NB4 (cell line): ENCODE measurements at places on chromosomes 2 and 18.

DNA sequence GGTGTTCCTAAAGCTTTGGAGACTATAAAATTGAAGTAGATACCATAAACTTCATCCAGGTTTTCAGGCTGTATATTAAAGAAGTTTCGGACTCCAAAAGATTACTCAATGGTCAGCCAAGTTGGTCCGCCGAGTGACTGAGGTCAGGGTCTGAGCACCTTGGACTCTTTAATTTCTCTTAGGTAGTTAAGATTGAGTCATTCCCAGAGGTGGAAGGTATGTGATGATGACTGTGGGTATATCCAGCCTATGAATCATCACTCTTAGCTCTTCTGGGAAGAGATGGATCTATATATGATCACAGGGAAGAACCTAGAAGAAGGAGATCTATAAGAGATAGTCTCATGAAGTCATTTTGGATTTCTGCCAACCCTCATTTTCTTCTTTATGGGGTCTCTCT, 3.3 kb downstream of the ITGA6 start:
- DNase-seq: no peak

DNA sequence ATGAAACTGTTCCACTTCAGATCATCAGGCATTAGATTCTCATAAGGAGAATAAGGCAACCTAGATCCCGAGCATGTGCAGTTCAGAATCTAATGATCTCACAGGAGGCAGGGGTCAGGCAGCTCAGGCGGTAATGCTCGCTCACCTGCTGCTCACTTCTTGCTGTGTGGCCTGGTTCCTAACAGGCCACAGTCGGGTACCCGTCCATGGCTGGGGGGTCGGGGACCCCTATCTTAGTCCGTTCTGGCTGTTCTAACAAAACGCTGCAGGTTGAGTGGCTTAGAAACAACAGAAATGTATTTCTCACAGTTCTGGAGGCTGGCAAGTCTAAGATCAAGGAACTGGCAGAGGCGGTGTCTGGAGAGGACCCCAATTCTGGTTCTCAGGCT, 79.2 kb downstream of the ASB1 start:
- DNase-seq: no peak

- DNase-seq: no peak
Measured at GRCh38 chr2:43526994-43527393, 68.8 kb downstream of the THADA start.

DNA sequence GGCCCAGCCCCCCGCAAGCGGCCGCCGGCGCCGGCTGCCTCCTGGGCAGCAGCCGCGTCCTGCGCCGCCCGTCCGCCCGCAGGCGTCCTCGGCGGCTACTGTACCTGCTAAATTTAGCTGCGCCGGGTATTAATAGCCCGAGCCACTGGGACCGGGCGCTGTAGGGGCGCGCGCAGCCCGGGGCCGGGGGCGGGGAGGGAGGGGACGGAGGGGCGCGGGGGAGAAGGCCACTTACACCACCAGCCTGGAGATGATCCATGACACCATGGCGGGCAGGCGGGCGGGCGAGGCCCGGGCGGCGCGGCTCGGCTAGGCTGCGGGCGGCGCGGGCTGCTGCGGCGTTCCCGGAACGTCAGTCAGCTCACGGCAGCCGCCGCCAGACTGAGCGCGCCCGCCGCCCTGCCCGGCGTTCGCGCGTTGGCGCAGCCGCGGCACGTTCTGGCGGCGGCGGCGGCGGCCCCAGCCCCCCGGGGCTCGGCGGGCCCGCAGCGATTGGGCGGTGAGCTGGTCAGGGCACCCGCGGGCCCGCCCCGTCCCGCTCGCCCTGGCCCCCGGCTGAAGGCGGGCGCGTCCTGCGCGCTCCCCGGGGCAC, at the start of gene REEP1:
REEP1 (minus strand) TSS at position 383 of the 592 bp plus-strand sequence; CDS start at position 267, 116 bp downstream.
- DNase-seq: peak; percentile 22

DNA sequence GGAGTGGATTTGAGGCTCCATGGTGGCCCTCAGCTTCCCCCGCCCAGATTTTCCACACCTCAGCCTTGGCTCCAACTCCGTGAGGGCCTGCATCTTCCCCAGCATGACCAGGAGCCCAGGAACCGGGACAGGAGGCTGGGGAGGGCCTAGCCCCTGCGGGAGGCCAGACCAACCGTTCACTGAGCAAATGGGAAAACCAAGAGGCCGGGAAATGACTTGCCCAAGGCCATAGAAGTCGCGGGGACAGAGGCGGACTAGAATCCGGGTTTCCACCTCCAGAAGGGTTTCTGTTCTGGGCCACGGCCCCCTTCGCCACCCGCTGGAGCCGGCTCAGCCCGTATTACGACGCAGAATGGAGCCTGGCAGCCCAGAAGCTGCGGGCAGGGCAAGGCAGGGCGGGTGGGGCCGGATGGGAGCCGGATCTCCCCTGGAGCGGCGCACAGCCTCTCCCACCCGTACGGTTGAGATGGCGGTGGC, 7.9 kb upstream of the CRYBA2 start:
- DNase-seq: no peak

DNA sequence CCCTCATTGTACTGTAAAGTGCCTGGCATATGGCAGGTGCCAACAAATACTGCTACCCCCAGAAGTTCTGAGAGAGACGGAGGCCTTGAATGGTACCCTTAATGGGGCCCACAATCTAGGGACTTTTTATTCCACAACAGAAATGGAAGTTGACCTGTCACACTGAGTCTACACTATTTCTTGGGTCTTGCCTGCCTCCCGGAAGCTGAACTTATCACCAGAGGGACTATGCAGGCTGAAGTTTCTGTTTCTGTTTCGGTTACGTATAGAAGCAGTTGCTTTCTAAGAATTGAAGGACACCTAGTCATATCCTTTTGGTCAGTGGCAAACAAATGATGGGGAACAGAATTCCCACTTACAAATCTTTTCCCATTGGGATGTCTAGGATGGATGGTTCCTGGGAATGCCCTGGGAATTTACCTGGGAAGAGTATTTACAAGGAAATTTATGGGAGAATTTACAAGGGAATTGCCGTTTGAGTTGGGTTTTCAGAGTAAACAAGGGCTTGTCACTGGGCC, 74.2 kb downstream of the HS1BP3 start:
- DNase-seq: no peak

DNA sequence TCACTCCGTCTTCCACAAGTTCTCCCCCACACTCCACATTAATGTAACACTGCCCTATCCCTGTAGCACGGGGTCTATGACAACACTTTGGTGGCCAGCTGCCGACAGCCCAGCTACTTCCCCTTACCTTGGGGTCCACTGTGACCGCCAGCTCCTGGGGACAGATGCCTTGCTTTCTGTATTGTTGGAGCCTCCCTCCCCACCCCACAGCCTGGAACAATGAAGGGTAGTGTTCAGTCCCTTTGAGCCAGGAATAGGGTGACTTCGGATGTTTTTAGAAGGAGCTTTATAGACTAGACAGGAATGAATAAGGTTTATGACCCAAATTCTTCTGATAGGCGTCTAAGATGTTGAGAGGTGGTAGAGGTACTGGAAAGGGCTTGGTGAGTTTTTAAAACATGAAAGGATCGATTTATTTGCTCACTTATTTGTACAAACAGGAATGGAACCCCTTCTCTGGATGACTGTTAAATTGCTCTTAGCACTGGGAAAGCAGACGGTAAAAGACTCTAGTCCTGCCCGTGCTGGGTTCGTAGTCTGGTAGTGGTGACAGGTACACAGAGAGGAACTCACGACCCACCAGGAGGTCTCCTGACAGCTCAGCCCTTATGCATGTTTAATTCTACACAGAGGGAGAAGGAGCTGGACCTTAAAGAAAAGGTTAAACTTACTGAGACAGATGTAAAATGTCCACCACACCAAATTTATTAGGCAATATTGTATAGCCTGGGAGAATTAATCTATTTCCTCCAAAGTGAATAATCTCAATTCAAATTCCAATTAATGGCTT, 90.9 kb downstream of the MYCN start:
- DNase-seq: no peak

- DNase-seq: no peak
Measured at GRCh38 chr2:9895669-9896590, 52.7 kb downstream of the TAF1B start.

DNA sequence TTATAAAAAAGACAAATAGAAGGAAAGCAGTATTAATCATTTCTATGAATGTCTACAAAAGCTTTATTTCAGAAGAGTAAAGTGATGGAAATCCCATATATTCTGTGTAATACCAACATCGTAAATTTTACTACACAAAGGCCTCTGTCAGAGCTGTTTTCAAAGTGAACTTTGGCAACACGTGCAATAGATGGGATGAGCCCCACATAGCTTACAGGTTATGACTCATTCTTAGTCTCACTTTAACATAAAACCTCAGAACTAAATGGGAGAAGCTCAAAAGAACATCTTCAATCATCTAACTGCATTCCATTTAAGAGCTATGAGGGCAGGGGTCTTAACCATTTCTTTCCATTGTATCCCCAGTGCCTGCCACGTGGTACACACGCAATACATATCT, 11.5 kb downstream of the VPS4B start:
- peak; percentile 33 for DNase-seq

- DNase-seq: no peak
Measured at GRCh38 chr2:146623771-146624170, 1221.1 kb upstream of the ACVR2A start.

GRCh38 chr2:127270663-127271062, 23.3 kb downstream of the ERCC3 start:
- peak; percentile 21 for DNase-seq

DNA sequence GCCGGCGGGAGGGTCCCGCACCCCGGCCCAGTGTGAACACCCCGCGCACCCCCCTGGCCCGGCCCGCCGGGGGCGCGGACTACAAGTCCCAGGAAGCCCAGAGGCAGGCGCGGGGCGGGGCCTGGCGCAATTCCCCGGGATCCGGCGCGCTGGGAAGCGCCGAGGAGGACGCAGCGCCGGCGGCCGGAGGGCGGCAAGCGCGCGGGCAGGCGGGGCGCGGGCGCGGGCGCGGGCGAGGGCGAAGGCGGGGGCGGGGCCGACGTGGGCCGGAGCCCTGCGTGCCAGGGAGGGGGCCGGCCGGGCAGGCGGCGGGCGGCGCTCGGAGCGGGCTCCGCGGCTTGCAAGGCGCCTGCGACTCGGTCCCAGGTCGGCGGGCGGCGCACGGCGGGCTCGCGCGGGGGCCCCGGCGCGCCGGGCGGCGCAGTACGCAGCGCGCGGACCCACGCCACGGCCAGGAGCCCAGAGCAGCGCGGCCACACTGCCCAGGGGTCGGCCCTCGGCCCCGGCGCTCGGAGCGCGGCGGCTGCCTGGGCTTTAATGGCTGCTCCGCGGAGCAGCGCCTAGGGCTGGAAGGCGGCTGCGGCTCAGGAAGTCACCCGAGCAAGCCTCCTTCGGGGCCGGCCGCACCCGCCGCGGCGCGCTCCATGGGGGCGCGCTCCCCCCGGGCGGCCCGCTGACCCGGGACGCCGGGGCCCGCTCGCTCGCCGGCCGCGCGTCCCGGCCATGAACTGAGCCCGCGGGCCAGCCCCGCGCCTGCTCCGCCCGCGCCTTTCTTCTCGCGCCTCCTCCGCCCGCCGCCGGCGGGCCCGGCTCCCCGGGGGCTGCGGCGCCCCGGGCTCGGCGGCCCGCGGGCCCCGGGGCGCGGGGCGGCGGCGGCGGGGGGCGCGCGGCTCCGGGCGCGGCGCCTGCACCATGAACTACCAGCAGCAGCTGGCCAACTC, at the start of gene AGAP1:
AGAP1 (plus strand) TSS at position 269 of the 941 bp plus-strand sequence.
- peak; percentile 69 for DNase-seq

- no peak for DNase-seq
Measured at GRCh38 chr2:220241423-220241822, 614.0 kb downstream of the SLC4A3 start.
